CD4-positive, alpha-beta T cell treated with Interleukin-4 for 1 hour (primary cell): ENCODE measurements at places on chromosomes 2 and 18.

- no peak for DNase-seq
Measured at GRCh38 chr2:187774551-187775071, 220.4 kb upstream of the TFPI start.

DNA sequence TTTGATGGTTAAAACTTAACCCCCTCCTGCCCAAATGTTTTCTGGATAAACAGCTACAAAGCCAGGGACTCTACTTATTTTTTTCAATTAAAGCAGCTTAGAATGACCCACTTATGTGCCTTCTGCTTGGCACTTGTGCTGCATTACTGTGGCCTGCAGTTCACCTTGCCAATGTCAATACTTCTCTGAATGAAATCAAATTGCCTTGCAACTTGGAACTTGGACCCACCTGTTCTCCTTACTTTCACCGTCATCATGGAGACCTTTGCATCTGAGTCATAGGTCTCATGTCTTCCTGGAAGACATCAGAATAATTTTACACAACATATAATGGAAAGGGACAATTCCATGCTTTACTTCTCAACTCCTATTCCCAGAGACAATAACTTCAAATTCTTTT, 92.1 kb upstream of the FHL2 start:
- DNase-seq: no peak

DNA sequence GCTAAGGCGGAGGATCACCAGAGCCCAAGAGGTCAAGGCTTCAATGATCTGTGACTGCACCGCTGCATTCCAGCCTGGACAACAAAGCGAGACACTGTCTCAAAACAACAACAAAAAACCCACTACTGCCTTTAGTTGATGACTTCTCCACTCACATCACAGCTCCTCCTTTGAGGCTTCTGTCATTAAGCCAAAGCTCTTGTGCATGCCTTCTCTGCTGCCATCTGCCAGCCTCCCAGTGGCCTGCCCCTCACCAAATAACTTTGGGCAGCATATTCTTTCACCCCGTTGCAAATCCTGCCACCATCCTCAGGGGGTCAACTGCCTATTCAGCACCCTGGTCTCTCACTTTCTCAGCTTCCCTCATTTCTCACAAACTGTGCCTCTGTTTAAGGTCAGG, 27.5 kb downstream of the OSBPL1A start:
- no peak for DNase-seq

DNA sequence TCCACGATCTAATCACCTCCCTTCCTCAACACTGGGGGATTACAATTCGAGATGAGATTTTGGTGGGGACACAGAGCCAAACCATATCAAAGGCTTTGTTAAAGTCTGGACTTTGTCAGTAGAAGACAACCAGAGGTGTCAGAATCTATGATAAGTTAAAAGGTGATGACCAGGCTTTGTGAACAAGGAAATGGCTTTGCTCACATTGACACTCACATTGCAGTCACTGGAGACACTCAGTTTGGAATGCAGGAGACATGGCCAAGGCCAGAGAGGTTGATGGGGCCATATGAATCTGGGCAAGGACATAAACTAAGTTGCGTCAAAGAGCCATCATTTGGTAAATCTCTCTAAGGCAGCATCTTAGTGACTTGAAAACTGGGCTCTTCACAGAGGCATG, 678.2 kb upstream of the FSHR start:
- DNase-seq: no peak

DNA sequence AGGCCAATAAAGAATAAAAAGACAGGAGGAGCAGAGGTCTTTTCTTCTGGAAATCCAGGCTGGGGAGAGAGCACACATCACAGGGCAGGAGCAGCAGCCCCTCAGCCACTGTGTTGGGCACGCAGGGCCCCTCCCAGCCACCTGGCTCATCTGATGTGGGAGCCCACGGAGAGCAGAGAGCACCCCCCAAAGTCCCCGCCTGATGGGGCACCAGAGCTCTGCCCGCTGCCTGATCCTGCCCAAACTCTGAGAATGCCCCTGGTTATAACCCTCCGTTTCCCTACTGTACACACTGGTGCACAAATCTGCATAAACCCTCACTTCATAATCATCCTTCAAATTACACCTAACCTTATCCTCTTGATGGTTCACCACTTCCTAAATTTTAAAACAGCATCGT, 111.3 kb downstream of the HDAC4 start:
- DNase-seq: peak; percentile 36
